ENCODE measurements at places on chromosomes 11 and 22.

GRCh38 chr22:29072979-29073617 lies at the start of gene KREMEN1:
KREMEN1 (plus strand) TSS chr22:29073035; CDS start chr22:29073131, 96 bp downstream.
- no peak for DNase-seq

DNA sequence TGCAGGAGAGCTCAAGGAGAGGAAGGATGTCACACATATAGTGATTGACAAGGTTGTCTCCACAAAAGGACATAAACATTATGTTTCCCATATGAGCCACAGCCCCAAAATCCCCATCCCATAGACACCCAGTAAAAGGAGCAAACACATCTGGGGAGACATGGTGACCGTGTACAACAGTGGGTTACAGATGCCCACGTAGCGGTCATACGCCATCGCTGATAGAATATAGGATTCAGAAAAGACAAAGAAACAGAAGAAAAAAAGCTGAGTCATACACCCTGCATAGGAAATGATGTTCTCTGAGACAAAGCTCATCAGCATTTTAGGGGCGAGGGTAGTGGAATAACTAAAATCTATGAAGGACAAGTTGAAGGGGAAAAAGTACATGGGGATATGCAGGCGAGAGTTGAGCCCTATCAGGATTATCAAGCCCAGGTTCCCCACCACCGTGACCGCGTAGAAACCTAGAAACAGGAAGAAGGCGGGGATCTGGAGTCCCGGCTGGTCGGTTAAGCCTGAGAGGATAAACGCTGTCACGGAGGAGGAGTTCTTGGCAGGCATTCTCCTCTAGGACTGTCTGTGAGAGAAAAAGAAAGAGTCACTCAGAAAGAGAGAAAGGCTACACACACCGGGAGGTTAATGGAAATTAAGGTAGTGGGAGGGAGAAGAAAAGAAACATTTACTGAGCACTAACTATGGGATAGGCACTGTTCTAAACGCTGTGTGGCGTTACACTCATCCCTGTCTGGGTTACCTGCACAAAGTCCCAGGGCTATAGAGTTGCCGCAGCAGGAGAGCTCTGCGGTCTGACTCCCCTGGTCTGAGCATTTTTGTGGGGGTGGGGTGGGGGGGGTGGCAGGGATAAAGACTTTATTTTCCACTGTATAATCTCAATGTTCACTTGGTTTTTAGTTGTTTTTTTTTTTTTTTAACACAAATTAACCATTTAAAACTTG lies 36.1 kb upstream of the OR8B8 start:
- no peak for DNase-seq

DNA sequence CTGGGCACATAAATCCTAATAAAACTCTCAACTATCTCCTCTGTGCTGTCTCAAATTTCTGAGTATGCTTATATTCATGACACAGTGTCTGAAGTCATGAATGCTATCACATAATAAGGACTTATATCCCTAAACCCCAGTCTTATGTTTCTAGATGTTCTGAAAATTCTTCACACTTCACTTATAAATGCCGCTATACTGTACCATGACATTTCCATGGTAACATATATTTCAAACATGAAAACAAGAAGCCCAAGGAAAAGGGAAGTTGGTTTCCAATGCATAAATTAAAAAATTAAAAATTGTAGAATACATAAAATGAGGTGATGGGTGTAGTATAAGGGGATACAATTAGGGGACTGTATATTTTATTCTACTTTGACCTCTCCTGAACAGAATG lies 11.7 kb downstream of the GVQW3 start:
- DNase-seq = no peak

- DNase-seq = no peak
Observed at GRCh38 chr11:69667619-69668604, 7.2 kb downstream of the LTO1 start.

DNA sequence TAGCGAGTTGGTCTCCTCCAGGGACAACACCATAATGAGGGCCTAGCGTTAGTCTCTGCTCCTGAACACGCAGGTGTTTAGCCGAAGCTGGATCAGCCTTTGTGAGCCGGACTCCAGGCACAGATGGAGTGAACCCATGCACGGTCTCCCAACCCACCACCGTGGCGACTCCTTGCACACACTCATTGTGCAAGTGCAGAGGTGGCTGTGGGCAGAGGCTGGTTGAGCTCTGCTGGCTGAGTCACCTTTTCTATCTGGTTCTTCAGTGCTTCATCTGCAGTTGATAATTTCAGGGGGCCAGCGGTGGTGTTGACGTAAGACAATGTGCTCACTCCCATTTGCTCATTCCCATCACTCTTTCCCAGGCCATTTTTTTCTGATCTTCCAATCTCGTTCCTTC lies 72.1 kb upstream of the SLC22A12 start:
- no peak for DNase-seq

All from activated CD8-positive, alpha-beta memory T cell treated with anti-CD3 and anti-CD28 coated beads, Interleukin-2, amount 50 U/mL, for 48 hours (primary cell).